SJCRH30 (cell line): ENCODE measurements at places on chromosomes 4 and X.

DNA sequence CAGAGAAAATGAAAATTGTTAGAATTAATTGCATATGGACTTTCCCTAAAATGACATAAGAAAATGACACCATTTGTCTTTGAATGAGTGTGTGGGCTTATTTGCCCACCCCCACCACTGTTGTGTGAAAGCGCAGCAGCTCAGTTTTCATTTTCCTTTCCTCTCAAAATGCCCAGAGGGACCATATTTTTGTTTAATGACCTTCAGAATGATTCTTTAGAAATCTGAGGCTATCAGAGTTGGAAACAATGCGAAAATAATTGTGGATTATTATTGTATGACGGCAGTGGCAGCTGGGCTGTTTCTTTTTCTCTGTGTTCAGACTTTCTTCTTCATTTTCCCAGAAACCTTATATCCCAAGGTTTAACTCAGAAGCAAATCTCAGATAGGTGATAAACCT lies 44.6 kb upstream of the TEX13A start:
- no peak for DNase-seq
- H3K36me3 ChIP-seq, result no peaks in the 10 kb centered on the region
- no peaks in the 10 kb centered on the region for H3K27me3 ChIP-seq
- no peaks in the 10 kb centered on the region for H3K4me1 ChIP-seq
- H3K27ac ChIP-seq, result peak overlapping the region; percentile 31; the same call in 1 of the 2 replicates
- H3K4me3 ChIP-seq, result no peak overlapping the region

DNA sequence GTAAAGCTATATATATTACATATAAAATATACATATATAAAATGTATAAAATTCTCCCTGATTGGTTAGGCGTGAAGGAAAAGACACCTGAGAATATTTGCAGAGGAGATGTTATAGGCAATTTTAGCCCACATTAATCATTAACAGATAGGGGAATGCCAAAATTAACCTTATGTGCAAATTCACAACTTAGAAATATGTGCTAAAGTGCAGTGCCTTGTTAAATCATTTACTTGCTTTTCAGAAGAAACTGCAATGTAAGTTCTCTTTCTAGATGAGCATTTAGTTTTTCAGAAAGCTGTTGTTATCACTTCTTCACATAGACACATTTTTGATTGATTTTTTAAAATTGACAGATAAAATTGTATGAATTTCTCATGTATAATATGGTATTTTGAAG lies 5.6 kb downstream of the TASL start:
- DNase-seq, result no peak
- no peak overlapping the region for H3K4me3 ChIP-seq
- H3K27ac ChIP-seq, result no peak overlapping the region

- H3K4me1 ChIP-seq, result no peaks in the 10 kb centered on the region
- no peak overlapping the region for H3K27ac ChIP-seq
- no peaks in the 10 kb centered on the region for H3K36me3 ChIP-seq
- H3K4me3 ChIP-seq, result no peak overlapping the region
Observed at GRCh38 chrX:133746593-133746992, 238.8 kb downstream of the GPC3 start.

DNA sequence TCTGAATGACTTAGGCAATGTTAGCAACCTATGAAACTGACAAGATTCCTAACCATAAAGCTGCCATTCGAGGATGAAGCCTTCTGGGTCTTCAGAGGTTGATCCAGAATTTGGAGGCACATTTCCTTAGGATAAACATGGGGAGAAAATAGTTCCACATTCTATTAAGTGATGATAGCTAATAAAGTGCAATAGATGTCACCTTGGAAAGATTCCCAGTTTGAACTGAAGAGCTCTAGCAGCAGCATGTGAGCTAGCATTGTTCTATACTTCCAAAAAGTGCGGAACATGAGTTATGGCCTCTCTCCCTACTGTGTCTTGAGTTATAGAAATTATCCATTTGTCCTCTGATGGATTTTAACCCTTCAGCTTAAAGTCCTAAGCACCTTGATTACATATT lies 991.4 kb upstream of the SLIT2 start:
- no peaks in the 10 kb centered on the region for H3K36me3 ChIP-seq
- no peak overlapping the region for H3K4me3 ChIP-seq
- no peak overlapping the region for H3K27ac ChIP-seq

DNA sequence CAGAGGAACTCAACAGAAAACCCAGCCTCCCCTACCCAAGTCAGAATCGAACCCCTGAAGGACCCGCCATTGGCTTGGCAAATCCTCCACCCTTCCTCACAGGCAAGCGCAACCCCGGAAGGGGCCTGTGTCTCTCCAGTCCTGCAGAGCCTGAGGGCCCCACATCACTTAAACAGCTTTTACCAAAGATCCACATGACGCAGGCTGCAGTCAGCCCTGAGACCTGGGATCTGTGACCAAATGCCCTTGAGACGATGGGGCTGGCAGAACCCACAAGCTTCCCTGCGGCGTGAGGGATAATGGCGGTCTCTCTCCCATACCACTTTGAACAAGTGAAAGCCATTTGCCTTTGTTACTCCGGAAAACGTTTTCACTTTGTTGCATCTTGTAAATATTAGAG lies 54.9 kb downstream of the ACOX3 start:
- no peak overlapping the region for H3K4me3 ChIP-seq
- H3K27ac ChIP-seq, result no peak overlapping the region
- H3K4me1 ChIP-seq, result peaks cover 33% of the 10 kb centered on the region
- no peaks in the 10 kb centered on the region for H3K27me3 ChIP-seq
- no peak for DNase-seq

- no peaks in the 10 kb centered on the region for H3K27me3 ChIP-seq
- H3K36me3 ChIP-seq, result peaks cover 17% of the 10 kb centered on the region
- DNase-seq, result no peak
- H3K4me3 ChIP-seq, result no peak overlapping the region
Observed at GRCh38 chr4:87114245-87115062, 106.0 kb downstream of the KLHL8 start.

GRCh38 chr4:23903859-23904438 lies 14.1 kb upstream of the PPARGC1A start:
- H3K4me3 ChIP-seq, result no peak overlapping the region
- H3K36me3 ChIP-seq, result no peaks in the 10 kb centered on the region
- no peaks in the 10 kb centered on the region for H3K27me3 ChIP-seq
- no peak overlapping the region for H3K27ac ChIP-seq
- peak; percentile 64 for DNase-seq

GRCh38 chr4:104967034-104967401 lies 179.7 kb upstream of the TET2 start:
- H3K27ac ChIP-seq, result no peak overlapping the region
- H3K36me3 ChIP-seq, result no peaks in the 10 kb centered on the region
- H3K4me3 ChIP-seq, result no peak overlapping the region
- no peaks in the 10 kb centered on the region for H3K27me3 ChIP-seq
- no peaks in the 10 kb centered on the region for H3K4me1 ChIP-seq

GRCh38 chr4:3858046-3858730 lies 92.0 kb downstream of the ADRA2C start:
- H3K27me3 ChIP-seq, result peaks cover 14% of the 10 kb centered on the region; the same call in 1 of the 2 replicates
- H3K27ac ChIP-seq, result no peak overlapping the region
- no peak overlapping the region for H3K4me3 ChIP-seq
- no peaks in the 10 kb centered on the region for H3K36me3 ChIP-seq
- H3K4me1 ChIP-seq, result peaks cover 4% of the 10 kb centered on the region; the same call in 1 of the 2 replicates

DNA sequence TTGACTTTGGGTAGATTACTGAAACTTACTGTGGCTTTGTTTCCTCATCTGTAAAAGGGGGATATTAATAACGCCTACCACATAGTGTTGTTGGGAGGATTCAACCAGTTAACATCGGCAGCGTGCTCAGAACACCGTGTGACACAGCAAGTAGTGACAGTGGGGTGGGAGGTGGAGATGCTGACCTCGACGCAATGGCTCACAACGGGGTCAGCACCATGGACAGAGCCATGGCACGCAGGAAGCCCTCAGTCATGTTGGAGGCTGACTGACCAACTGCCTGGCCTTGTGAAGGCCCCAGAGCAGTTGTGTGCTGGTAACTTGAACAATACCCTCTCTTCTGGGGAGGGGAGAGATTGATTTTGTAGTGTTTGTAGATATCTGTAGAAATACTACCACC lies 93.2 kb downstream of the WFS1 start:
- H3K36me3 ChIP-seq, result no peaks in the 10 kb centered on the region
- no peak overlapping the region for H3K4me3 ChIP-seq
- H3K27me3 ChIP-seq, result peaks cover 21% of the 10 kb centered on the region
- H3K27ac ChIP-seq, result no peak overlapping the region
- DNase-seq, result peak; percentile 68
- H3K4me1 ChIP-seq, result no peaks in the 10 kb centered on the region

GRCh38 chrX:134406356-134407064 lies 53.5 kb upstream of the HPRT1 start:
- H3K4me1 ChIP-seq, result no peaks in the 10 kb centered on the region
- DNase-seq, result no peak
- no peak overlapping the region for H3K27ac ChIP-seq
- H3K36me3 ChIP-seq, result peaks cover under 1% of the 10 kb centered on the region; the same call in 1 of the 2 replicates

DNA sequence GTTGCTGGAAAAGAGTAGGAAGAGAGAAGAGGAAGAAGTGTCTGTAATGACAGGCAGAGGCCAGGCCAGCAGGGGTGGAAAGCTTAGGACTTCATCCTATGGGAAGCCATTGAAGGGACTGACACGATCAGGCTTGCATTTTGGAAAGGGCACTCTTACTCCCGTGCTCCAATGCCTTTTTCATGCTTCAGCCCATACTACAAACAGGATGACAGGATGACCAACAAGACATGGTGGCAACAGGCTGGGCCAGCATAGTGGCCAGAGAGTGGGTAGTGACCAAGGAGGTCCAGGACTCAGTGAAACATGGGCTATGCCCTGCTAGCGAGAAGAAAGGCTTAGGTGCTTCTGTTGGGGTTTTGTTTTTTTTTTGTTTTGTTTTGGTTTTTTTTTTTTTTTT lies 2.6 kb upstream of the KLF3 start:
- H3K27me3 ChIP-seq, result no peaks in the 10 kb centered on the region

GRCh38 chr4:5124876-5125275 lies 73.6 kb downstream of the STK32B start:
- no peak overlapping the region for H3K27ac ChIP-seq
- DNase-seq, result peak; percentile 42
- H3K36me3 ChIP-seq, result no peaks in the 10 kb centered on the region
- no peak overlapping the region for H3K4me3 ChIP-seq
- H3K4me1 ChIP-seq, result peaks cover 26% of the 10 kb centered on the region

- H3K4me3 ChIP-seq, result no peak overlapping the region
- no peak overlapping the region for H3K27ac ChIP-seq
- H3K36me3 ChIP-seq, result no peaks in the 10 kb centered on the region
- no peaks in the 10 kb centered on the region for H3K4me1 ChIP-seq
- DNase-seq, result no peak
Observed at GRCh38 chrX:65643531-65644052, 23.9 kb upstream of the MSN start.

GRCh38 chr4:62126064-62126732 lies 926.1 kb downstream of the ADGRL3 start:
- DNase-seq, result no peak
- H3K4me1 ChIP-seq, result no peaks in the 10 kb centered on the region
- H3K4me3 ChIP-seq, result no peak overlapping the region

- H3K27me3 ChIP-seq, result no peaks in the 10 kb centered on the region
- H3K4me3 ChIP-seq, result no peak overlapping the region
- no peaks in the 10 kb centered on the region; the same call in 1 of the 2 replicates for H3K4me1 ChIP-seq
- DNase-seq, result no peak
Observed at GRCh38 chrX:114924856-114925255, 92.6 kb downstream of the IL13RA2 start.

DNA sequence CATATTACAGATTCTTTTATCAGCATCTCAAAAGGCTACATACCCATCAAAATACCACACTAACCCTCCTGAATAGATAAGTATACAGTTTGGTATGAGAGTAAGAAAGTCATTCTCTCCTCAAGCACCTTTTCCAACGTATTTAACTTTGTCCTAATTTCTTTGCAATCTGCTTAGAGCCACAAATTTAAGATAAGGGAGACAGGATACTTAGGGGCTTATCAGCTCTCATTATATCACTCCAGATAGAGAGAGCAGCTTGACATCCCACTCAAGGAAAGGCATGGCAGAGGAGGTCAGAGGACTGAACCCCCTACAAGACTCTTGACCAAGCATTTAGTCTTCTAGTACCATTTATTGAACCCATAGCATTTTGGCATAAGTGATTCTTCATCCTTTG lies 262.4 kb downstream of the ADGRA3 start:
- DNase-seq, result no peak
- no peaks in the 10 kb centered on the region for H3K4me1 ChIP-seq
- H3K27ac ChIP-seq, result no peak overlapping the region
- H3K36me3 ChIP-seq, result no peaks in the 10 kb centered on the region
